Stimulated activated CD4-positive, alpha-beta T cell treated with anti-CD3 and anti-CD28 coated beads, TNF-alpha, amount 100 ng/mL, for 1 hour (primary cell): ENCODE measurements at places on chromosomes 1 and 21.

DNA sequence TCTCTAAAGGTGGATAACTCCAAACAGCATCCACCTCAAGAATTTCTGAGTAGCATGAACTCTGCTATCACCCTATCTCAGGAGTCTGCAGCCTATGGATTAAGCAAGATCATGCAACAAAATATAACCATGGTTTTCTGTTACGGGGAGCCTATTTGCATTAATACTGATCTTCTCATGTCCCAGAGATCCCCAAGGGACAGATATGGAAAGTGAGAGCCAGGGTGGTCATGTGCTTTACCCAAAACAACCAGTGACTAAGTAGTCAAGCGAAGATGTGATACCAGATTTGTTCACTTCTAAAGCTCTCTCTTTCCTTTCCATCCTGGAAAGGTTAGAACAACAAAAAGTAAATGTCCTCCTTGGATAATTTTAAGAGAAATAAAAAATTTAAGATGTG lies 125.1 kb downstream of the PRRX1 start:
- DNase-seq, result no peak

DNA sequence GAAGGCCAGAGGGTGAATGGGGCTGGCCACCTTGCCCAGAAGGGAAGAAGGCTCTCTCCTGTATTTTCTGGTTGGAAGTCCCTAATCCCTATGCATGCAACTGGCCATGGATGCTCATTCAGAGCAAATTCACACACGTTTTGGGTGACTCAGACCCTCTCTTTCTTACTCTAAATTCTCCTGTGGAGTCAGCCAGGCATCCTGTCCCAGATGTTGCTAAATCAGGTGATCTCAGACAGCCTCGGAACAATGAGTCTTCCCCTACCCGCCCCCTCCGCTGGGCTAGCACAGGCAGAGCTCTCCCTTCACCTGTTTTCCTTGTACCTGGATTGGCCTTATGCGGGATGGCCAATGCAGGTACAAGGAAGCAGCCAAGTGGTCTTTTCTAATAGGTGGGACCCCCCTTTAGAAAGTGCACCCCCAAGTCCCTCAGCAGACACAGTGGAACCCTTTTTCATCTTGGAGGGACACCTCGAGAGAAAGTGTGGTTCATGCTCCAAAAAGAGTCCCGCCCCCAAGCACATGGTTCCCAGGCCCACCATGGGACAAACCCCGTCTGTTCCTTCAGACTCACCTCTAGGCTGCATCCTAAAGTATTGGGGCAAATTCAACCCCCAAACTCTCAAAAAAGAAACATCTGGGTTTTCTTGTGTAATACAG lies 8.6 kb downstream of the S100A6 start:
- DNase-seq, result no peak

GRCh38 chr1:198467907-198468306 lies 72.6 kb downstream of the ATP6V1G3 start:
- DNase-seq, result no peak

GRCh38 chr1:8314346-8315280 lies 3.3 kb upstream of the SLC45A1 start:
- DNase-seq, result no peak

DNA sequence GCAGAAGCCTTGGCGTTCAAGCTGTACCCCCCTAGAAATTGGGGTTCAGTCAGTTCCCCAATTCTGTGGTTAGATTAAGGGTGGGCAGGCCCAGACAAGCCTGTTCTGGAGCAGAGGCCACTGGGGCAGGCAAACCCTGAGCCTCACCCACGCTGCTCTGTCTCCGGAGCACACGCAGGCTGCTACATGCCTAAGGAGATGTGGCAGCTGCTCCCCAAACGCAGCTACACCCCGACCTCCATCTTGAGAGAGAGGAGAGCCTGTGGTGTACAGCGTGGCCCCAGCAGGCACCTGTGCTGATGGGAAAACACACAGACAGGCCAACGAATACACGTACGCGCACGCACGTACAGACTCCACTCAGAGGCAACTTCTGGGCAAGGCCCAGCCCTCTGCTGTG lies 33.9 kb upstream of the GRHL3 start:
- no peak for DNase-seq

DNA sequence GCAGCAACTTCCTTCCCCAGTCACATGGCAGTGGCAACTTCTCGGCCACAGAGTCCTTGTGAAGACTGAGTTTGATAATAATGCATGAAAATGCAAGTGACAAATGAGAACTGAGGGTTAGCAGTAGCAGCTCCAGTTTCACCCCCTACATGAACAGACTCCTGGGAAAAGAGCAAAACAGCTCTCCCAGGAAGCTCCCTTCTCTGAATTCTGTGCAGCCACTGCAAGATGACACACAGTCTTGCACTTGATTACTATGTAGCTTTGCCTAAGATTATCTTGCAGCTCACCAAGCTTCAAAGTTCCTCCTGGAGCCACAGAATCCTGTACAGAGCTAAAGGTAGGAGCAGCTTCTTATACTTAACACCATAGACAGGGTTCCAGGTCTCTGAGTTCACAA lies 4.7 kb downstream of the PGBD5 start:
- DNase-seq, result no peak

GRCh38 chr21:43585514-43585913 lies 73.8 kb downstream of the HSF2BP start:
- DNase-seq, result no peak
